Fibroblast of villous mesenchyme (primary cell): ENCODE measurements at places on chromosomes 2 and 18.

DNA sequence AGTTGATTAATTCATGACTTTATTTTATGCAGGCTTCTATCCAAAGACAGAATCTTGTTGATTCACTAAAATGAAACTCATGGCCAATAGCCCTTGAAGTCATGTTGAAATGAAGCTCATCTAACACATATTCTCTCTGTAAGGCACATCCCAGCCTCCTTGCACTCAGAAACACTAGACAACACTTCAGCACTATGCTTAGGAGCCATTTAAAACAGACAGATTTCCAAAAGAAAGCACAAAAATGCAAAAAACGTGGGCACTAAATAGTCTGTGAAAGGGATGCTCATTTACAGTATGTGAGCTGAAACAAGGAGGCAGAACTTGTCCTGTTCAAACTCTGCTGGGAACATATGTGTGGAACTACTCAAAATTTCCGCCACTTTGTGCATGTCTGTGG, 124.4 kb downstream of the MYCN start:
- DNase-seq, result no peak

- DNase-seq, result peak; percentile 24
These were observed 370.8 kb upstream of the NT5C1B start for GRCh38 chr2:18959952-18960717.

DNA sequence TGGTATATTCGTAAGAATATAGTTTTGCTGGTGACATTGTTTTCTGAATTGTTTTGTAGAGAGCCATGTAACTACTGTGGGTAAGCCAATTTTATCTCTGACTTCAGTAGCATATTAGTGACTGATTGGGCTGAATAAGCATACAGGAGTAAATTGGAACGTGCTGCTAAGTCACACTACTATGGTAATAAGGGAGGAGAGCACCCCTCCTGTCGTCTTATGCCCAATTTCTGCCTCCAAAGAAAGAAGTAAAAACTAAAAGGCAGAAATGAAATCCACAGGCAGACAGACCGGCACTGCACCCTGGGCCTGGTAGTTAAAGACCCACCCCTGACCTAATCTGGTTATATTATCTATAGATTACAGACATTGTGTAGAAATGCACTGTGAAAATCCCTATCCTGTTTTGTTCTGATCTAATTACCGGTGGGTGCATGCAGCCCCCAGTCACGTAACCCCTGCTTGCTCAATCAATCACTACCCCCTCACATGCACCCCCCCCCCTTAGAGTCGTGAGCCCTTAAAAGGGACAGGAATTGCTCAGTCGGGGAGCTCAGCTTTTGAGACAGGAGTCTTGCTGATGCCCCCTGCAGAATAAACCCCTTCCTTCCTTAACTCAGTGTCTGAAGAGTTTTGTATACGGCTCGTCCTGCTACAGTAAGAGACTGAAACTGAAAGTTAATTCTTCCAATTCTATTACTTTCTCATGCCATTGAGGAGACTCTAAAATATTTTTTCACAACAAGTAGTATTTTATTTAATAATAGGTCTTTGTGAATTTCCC, 167.0 kb downstream of the ZNF804A start:
- no peak for DNase-seq

- peak; percentile 95 for DNase-seq
These were observed 150.1 kb upstream of the RIOK3 start for GRCh38 chr18:23302851-23303527.

- DNase-seq, result no peak
These were observed 112.2 kb upstream of the COPS8 start for GRCh38 chr2:236973343-236973980.

DNA sequence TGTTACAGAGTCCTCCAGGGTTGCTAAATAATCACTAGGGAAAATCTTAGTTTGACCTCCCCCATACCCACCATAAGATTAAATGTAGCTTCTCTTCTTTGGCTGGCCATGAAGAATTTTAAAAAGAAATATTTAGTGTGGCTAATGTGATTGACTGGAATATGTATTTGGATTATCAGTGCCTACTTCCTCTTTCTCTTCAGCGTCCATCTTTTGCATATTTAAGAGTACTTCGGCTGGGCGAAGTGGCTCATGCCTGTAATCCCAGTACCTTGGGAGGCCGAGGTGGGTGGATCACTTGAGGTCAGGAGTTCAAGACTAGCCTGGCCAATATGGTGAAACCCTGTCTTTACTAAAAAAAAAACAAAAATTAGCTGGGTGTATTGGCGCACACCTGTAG, 28.8 kb downstream of the ADAM23 start:
- DNase-seq, result no peak

- DNase-seq, result no peak
These were observed 31.6 kb upstream of the NCK2 start for GRCh38 chr2:105712981-105713596.

- DNase-seq, result no peak
These were observed 748.2 kb upstream of the ACVR2A start for GRCh38 chr2:147096671-147097070.

- DNase-seq, result peak; percentile 21
These were observed 141.8 kb downstream of the GRB14 start for GRCh38 chr2:164479460-164479859.

DNA sequence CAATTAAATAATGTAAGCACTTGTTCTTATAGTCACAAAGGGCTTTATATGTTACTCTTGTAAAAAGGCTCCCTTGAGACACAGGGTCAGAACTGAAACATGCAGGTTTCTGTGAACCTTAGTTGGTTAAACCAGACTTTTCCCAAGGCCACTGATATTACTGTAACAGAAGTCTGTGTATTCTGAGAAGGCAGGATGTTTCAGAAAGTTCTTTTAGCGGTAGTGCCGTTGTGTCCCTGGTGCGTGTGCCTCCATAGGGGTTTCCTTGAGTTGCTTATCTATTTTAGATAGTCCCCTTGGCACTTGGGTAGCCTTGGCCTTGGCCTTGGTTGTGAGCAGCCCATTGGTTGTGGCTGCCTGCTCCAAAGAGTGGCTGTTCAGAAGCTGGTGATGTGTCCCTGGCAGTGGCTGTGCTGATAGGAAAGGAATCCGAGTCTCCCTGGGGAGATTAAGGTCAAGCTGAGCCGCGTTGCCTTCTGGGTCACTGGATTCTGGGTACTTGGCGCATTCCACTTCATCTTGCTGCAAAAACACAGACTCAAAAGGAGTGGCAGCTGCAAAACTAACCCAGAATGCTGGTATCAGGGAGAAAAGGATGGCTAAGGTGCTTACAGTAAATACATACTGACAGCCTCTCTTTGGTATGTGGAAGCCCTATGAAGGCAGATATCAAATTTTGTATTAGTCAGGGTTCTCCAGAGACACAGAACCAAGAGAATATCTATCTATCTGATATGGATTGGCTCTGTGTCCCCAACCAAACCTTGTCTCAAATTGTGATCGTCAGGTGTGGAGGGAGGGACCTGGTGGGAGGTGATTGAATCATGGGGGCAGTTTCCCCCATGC, 69.7 kb downstream of the FHOD3 start:
- DNase-seq, result no peak

DNA sequence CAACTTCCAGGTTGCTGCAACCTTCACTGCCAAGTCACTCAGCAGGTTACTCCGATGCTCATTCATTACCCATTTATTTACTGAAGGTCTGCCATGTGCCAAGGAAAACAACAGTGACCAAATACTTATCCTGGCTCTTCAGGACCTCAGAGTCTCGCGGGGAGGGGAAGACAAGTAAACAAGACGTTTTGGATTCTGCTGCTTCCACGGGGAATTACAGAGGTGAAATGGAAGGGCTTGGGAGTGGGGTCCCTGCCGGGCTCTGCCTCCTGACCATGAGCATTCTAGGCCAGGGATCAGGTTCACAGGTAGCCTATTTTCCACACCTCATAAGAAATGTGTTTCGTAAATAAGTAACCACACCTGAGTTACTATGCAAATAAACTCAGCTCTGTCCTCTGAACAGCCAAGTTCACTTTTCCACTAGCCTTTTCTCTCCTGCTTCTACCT, 68.1 kb downstream of the CLHC1 start:
- DNase-seq, result no peak

DNA sequence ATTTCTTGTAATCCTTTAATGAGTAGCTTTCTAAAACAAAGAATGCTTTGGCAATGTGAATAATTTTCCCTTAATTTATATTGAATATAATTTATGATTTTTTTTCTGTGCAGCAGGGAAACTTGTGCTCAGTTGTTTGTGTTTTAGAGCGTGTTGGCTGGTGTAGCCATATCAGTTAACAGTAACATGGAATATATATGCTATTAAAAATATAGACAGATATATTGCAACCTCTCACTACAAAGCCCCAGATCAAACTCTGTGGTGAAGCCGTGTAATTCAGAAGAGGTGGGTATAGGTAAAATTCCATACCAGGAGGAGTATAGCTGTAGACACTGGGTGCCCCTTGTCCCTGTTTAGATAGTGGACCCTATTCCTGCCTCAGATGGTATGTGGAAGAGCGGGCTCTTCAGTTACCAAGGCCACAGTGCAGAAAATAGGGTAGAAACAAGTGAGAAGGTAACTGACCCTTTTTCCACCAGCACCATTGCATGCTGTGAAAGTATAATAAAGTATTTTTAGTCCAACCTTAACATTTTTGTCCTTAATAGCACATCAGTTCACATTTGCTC, 18.1 kb upstream of the RASGRP3 start:
- DNase-seq, result no peak

DNA sequence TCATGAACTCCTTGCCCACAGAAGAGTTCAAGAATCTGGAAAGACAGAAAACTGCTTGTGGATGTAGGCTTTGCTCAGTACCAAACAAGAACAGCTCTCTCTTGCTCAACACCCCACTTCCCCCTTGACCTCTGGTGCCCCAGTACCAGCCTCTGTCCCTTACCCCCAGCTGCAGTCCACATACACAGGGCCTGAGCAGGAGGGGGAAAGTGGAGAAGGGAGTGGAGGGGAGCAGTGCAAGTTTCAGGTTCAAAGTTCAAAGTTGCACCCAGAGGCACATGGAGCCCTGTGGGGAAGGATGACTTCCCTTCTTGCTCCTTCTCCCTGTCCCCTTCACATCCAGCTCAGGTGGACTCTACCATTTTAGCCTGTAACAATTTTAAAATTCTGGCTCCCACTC, 61.1 kb upstream of the LPIN2 start:
- no peak for DNase-seq

DNA sequence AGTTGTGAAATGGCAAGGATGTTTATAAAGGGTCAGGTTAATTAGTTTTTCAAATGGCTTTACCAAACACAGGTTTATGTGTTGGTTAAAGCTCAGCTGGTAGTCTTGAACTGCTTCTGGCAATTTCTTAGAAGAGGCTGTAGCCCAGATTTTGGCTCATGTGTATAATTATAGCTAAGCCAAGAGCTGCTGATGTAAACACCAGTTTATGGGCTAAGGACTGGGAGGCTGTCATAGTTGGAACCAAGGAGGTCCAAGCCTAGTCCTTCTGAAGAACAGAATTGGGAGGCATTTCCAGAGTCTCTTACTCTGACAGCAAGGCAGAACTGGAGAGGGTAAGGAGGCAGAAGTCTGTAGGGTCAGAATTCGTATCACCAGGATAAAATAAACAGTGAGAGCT, 25.4 kb downstream of the UBE2E3 start:
- DNase-seq, result peak; percentile 23
